ENCODE measurements at places on chromosomes 2 and 18.
A peak's percentile ranks its signal among the peaks of the same experiment; 100 is the strongest.

DNA sequence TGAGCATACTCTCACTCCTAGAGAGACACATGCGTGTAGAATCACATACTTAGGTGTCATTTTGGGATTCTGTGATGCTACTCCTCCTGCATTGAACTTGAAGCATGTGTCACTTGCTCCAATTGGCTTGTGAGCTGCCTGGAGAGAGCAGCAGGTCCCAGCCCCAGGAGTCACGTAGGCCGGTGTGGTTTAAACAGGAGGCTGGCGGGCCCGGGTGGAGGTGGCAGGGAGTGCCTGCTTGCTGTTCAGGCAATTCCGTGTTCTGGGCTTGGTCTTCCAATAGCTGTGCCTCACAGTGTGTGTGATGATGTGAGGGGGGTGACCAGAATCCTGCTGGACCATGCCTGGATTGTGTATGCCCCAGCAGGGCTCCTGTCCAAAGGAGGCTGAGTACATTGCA lies 51.0 kb downstream of the ZNF236 start:
- DNase-seq = no peak

- no peak for DNase-seq
Measured at GRCh38 chr2:136057802-136058140, 60.2 kb downstream of the CXCR4 start.

GRCh38 chr2:12506846-12507245 lies 209.9 kb upstream of the TRIB2 start:
- DNase-seq = no peak

- DNase-seq = no peak
Measured at GRCh38 chr2:88574445-88574844, 52.8 kb downstream of the EIF2AK3 start.

GRCh38 chr2:37456479-37456878 lies 112.0 kb downstream of the QPCT start:
- peak; percentile 9 for DNase-seq

DNA sequence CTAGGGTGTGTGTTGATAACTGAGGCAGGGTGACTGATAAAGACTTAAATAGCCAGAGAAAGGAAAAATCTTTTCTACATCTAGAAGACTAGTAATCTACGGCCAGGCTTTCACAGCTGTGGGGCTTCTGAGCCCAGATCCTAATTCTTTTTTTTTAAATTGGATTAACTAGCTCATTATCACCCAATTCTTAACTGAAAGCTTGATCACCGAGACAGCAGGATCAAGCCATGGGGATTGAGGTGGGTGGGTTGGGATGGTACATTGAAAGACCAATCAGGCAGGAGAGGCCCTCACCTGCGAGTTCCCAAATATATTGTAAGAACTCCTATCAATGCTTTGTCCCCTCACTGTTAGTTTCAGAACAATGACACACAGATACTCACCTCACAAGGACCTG lies 20.0 kb upstream of the NFE2L2 start:
- DNase-seq = no peak

DNA sequence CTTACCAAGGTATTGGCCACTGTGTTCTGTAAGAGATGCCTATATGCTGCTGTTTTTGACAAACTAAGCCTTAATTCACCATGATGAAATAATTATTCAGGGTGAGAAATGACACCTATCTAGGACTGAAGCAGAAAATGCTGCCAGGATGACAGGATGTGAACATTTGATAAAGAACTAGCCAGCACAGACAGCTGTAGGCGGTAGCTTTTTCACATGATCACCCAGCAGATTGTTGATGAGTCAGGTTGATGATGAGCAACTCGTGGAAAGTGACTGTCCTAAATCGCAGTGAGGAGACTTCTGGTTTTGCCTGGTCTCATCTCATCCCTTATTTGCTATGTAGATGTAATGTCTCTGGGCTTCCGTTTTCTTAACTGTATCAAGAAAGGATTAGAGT lies 144.1 kb downstream of the PRPF40A start:
- DNase-seq = no peak

GRCh38 chr2:212863185-212863588 lies 288.2 kb downstream of the IKZF2 start:
- DNase-seq = peak; percentile 3

GRCh38 chr2:188292348-188293239 lies 920 bp downstream of the GULP1 start:
- DNase-seq = no peak

- no peak for DNase-seq
Measured at GRCh38 chr18:3293196-3293951, 31.4 kb downstream of the MYL12B start.

GRCh38 chr2:120279708-120280107 lies 27.1 kb downstream of the RALB start:
- DNase-seq = no peak

GRCh38 chr2:217297096-217297495 lies 437.2 kb upstream of the TNP1 start:
- no peak for DNase-seq

DNA sequence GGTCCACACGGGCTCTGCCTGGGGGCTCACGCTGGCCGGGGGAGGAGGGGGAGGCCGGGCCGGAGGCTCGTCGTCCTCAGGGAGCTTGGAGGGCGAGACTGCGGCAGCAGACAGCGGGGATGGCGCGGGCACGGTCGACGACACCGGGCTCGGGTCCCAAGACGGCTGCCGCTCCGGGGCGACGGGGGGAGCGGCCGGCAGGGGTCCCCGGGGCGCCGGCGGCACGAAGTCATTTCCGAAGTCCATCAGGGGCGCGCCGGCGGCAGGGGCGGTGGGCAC lies 491 bp downstream of the RTN4 start:
- no peak for DNase-seq

DNA sequence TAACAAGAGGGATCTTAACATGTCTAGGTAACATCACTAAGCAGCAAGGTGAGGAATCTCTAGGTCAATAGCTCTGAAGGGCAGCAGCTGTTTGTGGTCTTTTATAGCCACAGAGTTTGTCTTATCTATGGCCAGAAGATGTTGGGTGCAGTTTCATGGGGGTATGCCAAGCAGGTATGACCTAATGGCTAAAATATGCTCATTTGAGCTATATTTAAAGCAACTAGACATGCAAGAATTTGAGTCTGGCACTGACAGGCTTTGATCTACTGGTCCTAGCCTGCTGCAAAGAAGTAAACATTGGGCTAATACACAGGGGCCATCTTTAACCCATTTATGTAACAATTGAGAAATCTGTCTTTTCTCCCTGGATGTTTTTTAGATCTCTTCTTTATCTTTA lies 13.9 kb upstream of the UGP2 start:
- DNase-seq = no peak

DNA sequence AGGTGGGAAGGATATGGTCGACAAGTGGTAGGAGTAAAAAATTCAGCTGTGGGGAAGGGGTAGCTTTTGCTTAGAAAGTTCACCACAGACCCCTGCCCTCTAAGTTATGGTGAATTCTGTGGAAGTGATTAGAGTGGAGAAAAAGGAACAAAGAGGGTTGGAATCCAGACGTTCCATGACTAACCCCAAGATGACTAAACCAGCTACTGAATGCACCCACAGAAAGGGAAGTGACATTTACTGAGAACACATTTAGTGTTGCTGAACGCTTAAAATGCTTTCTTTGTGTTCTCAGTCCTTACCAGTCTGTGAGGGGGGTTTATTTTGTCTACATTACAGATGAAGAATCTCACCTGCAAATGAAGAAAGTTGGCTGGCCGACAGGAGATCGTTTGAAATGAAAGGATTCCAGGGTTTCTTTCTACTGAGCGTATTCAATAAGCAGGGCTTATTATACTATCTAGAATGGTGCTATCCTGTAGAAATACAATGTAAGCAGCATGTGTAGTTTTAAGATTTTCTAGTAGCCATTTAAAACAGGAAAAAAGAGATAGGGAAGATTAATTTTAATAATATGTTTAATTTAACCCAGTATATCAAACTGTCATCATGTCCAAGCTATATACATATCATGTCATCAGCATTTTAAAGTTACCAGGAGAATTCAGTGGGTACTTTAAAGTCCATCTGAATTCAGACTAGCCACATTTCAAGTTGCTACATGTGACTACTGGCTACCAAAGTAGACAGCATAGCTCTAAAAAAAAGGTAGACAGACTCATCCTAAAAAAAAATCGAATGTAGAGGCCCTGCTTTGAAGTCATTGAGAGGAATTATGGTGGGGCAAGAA lies 60.1 kb downstream of the LIMS1 start:
- no peak for DNase-seq

GRCh38 chr18:70415823-70416488 lies 127.1 kb downstream of the SOCS6 start:
- DNase-seq = no peak

DNA sequence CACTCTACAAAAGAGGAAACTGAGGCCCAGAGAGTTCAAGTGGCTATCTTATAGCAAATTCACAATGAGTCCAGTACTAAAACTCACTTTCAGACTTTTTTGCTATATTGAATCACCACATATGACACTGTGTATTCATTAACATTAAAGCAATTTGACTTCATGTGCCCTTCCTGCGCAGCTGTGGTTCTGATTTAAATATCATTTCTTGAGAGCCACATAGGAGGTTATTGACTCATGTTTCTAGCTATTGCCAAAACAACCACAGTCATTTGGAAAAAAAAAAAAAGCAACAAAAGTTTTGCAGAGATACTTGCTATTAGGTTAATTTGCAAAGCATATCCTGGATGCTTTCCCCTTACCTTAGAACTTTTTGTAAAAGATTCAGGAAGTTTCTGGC lies 341.2 kb downstream of the PIK3C3 start:
- DNase-seq = no peak

- no peak for DNase-seq
Measured at GRCh38 chr2:238459081-238459629, 32.4 kb downstream of the ASB1 start.

- no peak for DNase-seq
Measured at GRCh38 chr18:36187826-36188721, 777 bp downstream of the MOCOS start.

Data from activated CD8-positive, alpha-beta memory T cell treated with anti-CD3 and anti-CD28 coated beads for 4 hours (primary cell).